ENCODE measurements at places on chromosomes 11 and 22.

GRCh38 chr11:91846002-91846401 lies 378.6 kb upstream of the FAT3 start:
- no peak for DNase-seq

GRCh38 chr11:7495882-7496551 lies 10.7 kb downstream of the OLFML1 start:
- DNase-seq: no peak

- no peak for DNase-seq
These were observed 17.3 kb downstream of the RTN4RL2 start for GRCh38 chr11:57477507-57478189.

DNA sequence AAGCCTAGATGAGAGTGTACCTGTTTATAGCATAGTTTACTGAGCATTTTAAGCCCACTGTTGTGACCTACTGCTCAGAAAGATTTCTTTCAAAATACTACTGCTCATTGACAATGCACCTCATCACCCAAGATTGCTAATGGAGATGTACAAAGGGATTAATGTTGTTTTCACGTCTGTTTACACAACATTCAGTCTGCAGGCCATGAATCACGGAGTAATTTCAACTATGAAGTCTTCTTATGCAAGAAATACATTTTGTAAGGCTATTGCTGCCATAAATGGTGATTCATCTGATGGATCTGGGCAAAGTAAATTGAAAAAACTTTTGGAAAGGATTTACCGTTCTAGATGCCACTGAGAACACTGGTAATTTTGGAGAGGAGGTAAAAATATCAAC lies 112.9 kb downstream of the KIF18A start:
- DNase-seq: no peak

- no peak for DNase-seq
These were observed 11.3 kb upstream of the TH start for GRCh38 chr11:2182692-2183474.

DNA sequence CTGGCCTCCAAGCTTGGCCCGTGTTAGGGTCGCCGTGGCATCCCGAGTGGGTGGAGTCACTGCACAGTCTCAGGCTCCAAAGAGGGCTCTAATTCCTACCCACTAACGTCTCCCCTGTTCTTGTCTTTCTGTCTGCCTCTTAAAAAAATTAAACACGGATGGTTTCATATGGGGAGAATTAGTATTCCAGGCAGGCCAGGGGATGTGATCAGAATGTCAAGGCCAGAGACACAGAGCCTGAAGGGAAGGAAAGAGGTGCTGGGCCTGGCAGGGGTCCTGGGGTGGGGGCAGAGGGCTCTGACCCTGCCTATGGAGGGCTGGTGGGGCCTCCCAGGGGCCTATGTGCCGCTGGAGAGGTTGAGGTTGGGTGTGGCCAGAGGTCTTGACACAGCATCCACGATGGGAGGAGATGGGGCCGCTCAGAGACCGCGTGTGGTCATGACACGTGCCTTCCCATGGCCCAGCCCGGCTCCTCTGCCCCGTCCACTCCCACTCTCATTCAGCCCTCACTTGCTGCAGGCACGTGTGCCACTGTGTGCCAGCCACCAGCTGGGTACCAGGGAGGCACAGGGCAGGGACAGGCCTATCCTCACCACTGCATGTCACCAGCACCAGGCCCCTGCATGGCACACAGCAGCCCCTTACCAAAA lies 56.5 kb downstream of the FLRT1 start:
- no peak for DNase-seq

DNA sequence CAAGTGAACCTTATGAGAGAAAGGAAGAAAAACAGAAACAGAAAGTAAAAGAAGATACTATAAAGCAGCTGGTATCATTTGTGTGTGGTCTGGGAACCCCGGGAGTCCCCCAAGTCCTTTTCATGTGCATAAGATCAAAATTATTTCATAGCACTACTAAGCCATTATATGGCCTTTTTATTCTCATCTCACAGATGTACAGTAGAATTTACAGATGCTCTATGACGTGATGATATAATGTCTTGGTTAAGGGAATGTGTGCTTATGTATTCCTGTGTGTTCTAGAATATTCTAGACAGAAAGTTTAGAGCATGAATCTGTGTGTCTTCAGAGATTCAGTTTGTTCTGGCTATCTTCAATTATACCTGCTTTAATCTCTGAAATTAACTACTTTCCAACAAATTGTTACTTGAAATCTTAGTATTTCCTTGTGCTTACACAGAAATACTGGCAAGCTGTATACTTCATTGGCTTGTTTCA lies 8.6 kb upstream of the TPP1 start:
- DNase-seq: no peak

DNA sequence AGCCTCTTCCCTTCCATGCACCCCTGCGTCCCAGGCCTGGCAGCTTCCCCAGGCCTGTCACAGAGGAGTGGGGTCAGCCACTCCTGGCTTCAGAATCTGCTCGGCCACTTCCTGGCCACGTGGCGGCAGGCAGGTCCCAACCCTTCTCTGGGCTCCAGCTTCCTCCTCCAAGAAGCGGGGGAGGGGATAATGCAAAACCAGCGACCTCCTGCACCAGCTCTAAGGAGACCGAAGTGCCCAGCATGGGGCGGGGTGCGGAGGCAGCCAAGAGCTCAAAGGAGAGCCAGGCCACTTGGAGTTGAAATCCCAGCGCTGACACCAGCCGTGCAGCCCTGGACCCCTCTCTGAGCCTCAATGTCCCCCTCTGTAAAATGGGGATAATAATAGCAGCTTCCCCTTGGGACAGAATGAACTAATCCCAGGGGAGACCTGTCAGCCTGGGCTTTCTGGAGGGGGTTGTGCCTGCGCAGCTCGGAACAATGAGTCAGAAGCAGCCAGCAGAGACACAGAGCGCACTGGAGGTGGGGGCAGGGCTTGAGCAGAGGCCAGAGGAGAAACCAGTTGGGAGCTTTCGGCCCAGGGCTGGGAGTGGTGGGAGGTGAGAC lies 22.8 kb upstream of the PICK1 start:
- peak; percentile 85 for DNase-seq

DNA sequence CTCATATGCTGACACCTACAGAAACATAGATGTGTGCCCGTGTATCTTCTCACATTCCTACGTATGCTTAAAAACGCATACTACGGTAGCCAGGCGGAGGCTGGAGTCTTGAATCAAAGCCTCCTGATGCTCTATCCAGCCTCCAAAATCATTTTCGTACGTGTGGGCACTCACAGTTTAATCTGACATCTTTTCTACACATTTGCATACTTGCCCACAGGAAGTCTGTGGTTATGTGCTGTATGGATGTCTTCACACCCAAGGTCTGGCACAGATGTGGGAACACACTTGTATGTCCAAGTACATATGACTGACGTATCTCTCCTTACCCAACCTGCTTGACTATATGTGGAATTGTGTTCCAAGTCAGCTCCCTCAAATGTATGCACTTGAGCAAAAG lies 561.8 kb upstream of the CADM1 start:
- DNase-seq: no peak

GRCh38 chr22:47113853-47114415 lies 351.5 kb downstream of the TBC1D22A start:
- no peak for DNase-seq

- no peak for DNase-seq
These were observed 18.3 kb upstream of the ACCSL start for GRCh38 chr11:44029507-44029845.

- no peak for DNase-seq
These were observed 5.9 kb downstream of the OOSP1 start for GRCh38 chr11:59943997-59944714.

DNA sequence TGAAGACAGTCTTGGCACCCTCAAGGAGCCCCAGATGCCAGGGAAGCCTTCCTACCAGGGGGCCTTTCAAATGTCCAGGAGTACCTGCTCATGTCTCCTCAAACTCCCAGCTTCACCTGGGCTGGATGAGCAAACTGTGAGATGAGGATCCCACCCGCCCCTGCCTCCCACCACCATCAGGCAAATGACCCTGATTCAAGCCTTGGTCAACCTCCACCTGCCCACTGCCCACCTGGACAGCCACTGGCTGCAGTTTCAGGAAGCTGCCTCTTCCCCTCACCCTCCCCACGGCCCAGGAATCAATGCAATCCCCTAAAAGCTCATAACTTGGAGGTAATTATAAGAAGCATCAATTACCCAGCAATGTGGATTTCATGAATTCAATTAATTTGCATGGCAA lies 122.7 kb downstream of the BUD13 start:
- DNase-seq: no peak

GRCh38 chr11:60971520-60971919 lies at the start of gene CD6:
Gene CD6 (plus strand): TSS chr11:60971680. CDS start chr11:60971866, 186 bp downstream.
- no peak for DNase-seq

- peak; percentile 2 for DNase-seq
These were observed 58.2 kb upstream of the DRD2 start for GRCh38 chr11:113533425-113533698.

DNA sequence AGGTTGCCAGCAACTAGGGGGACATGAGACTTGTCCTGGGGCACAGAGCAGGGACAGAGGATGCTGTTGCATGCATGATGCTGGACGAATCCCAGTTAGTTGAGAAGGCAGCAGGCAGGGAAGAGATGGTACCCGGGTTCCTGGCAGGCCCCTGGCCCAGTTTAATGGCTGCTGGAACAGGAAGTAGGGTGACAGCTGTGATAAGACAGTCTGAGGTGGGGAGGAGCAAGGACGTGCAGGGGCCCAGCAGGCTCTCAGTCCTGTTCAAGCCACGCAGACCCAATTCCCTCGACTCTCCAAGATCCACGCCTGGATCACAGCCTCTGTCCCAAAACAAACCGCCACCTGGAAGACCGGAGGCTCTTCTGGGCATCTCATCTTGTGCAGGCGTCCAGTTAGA lies 32.0 kb downstream of the LRRC10B start:
- DNase-seq: no peak

DNA sequence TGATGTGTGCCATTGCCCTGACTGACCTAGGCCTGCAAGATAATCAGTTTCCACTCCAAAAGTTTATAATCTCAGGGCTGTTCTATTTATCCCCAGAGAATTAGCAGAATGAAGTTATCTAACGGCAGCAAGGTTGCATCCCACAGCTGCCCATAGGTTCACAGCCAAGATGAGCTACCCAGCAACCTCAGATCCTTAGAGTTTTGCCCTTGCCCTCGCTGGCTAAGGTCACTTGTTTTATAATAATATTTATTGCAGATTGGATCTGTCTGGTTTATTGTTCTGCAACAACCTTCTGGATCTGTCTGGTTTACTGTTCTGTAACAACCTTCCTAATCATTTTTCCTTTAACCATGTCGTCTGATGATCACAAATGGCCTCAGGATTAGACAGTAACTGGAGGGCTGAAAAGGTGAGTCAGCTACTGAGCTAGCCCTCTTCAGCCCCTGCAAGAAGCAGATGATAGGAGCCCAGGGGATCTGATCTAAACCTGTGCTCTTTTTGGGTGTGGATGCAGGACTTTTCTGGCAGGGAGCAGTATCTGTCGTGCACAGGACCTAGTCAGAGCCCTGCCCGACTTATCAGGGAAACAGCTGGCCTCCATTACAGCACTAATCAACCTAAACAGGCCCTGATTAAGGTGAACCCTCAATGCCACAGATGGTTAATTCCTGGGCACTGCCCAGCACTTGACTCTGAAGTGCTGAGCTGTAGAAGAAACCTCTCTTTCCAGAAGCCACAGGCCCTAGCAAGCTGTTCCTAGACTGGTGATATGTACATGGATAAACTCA lies 642.9 kb upstream of the KIRREL3 start:
- DNase-seq: no peak

GRCh38 chr11:27697679-27698275 lies 2.5 kb downstream of the BDNF start:
- no peak for DNase-seq

DNA sequence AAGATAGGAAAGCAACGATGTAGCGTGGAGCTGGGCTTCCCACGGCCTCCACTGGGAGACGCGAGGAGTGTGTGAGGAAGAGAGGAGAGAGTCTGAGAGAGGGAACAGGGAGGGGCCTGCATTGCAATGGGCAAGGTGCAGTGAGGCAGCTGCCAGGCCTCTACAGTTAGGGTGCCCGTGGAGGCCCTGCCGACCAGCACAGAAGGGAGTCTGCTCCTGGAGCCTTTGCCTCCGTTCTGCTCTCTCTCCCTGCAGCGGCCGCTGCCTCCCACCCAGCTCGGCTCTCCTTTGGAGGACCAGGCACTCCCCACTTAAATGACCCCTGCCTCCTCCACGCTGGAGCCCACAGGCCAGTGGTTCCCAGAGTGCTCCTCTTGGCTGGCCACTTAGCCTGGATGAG lies 181.7 kb downstream of the EFCAB6 start:
- DNase-seq: no peak

DNA sequence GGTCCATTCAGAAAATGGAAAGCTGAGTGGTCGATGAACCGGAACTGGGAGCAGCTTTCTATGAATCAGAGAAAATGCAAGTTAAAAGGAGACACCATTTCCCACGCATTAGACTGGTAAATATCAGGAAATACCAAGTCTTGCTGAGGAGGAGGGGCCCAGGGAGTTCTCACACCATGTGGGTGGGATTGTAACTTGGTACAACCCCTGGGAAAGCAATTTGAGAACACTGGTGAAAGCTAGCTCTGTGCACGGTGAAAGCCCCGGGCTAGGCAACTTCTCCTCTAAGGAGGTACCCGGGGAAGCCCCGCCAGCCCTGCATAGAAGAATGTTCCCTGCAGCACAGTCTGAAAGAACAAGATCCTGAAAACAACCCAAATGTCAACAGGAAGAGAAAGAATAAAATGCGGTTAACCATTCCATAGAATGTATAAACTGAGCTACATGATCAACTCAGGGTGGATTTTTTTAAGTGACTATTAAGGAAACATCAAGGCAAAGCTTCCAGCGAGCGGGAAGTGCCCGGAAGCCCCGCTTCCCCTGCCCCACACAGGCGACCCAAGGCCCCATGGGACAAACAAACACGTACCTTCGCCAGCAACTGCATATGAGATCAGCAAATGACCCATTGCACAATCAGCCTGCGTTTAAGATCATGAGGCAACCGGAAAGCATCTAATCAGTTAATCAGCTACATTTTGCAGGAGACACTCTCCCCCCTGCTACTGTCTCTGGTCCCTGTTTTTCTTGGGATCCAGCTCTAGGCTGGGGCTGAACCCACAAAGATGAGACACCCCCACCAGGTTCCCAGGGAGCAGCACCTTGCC lies 11.3 kb downstream of the SHANK2 start:
- peak; percentile 77 for DNase-seq

GRCh38 chr11:104465321-104465720 lies 301.4 kb upstream of the PDGFD start:
- no peak for DNase-seq

All from ureter (tissue), 1 donor.